ENCODE measurements at places on chromosomes 5 and 9.

DNA sequence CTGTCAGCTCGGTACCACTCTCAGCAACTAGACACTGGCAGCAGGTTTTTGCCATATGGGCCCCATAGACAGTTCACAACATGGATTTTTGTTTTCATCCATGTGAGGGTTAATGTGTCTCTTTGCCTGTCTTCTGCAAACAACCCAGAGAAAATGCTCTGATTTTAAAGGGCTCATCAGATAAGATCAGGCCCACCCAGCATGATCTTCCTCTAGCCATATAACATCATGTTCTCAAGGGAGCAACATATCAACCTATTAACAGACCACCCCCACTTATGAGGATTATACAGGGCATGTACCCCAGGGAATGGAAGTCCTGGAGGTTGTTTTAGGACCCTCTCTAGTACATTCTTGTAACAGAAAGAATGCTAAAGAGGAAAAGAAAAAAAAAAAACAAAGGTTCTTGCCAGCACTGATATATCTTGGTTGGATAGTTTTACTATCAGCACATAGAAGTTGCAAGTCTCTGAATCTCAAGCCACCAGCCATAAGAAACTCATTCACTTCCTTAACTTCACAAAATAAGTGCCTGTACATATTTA lies 1015.1 kb downstream of the TLE4 start:
- no peak for DNase-seq

- no peak for DNase-seq
These were observed 362.9 kb downstream of the ARRDC3 start for GRCh38 chr5:91020065-91020800.

GRCh38 chr5:43039471-43040286 lies 440 bp downstream of the ANXA2R start:
- DNase-seq: peak; percentile 56

DNA sequence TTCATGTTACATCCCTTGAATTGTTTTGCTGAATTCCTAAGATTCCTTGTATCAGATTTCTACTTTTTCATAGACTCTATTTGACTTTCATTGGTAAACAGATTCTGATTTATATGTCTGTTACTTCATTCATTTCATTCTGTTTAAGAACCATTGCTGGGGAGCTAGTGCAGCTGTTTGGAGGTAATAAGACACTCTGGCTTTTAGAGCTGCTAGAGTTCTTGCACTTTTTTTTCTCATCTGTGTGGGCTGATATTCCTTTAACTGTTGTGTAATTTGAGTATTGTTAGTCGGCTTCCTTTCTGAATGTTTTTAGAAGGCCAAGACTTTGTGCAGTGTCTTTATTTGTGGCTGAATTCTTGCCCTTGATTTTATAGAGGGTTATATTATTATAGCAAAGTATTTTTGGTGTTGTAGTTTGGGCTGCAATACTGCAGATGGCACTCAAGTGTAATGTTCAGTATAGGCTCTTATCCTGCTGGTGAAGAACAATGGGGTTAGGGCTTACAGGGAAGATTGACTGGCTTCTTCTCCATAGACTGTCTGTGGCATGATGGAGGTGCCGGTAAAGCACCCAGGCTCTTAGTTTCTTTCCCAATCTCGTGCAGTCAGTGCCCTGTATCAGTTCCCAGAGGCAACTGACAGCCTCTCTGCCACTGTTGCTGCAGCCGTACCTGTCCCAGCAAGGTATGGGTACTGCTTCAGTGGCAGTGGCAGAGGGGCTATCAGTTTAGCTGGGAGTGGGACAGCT lies 162.2 kb downstream of the OXCT1 start:
- no peak for DNase-seq

GRCh38 chr5:143267186-143267585 lies 136.3 kb downstream of the NR3C1 start:
- no peak for DNase-seq

DNA sequence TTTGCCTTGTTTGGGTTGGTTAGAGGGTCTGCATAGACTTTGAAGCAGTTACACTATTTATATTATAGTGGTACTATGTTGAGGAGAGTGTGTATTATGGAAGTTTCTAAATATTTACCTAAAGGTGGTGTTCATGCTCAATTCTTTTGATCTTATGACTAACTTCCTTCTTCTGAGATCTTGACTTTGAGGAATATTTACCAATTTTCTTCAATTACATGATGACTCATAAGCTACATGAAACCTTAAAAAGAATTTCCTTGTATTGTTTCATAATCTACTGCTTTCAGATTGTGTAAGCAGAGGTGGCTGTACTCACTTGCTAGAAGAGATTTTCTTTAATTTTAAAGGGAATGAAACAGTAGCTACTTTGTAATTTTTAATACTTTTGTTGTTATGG lies 276.1 kb downstream of the TAF11L14 start:
- DNase-seq: no peak

DNA sequence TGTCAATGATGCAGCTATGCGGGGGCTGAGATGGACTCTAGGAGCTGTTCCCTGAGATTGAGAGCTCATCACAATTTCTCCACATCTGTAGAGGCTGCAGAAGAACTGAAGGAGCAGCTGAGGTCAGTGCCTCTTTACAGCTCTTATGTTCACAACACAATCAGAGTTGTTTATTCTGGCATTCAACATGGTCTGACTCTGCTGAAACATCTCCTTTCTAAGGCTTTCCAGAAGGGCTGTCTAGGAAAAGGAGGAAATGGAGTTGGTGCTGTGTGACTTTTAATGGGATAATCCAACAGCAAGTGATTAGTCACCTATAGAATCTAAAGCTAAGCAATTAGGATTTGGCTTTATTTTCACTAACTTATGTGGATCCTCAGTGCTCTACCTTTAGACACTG lies 6.0 kb downstream of the POU5F2 start:
- no peak for DNase-seq

DNA sequence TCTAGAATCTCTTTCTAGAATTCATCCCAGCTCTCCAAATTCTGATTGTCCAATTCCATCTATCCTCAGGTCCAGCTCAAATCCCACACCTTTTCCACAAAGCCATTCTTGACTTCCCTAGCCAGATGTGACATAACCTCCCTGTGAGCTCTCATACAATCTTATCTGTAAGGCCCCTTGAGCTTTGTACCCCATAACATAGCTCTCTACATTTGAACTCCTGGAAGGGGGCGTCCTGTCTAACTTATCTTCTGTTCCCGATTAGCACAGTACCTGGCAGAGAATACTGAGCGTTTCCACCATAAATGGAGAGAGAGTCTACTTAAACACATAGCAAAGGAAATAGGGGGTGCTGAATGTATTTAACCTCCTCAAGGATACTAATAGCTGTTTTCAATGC lies 251.6 kb upstream of the RGMB start:
- DNase-seq: no peak

GRCh38 chr9:121725008-121725775 lies 73.8 kb downstream of the DAB2IP start:
- DNase-seq: no peak

- peak; percentile 26 for DNase-seq
These were observed 82.5 kb downstream of the ESM1 start for GRCh38 chr5:54902791-54903473.

- DNase-seq: no peak
These were observed 2.6 kb downstream of the ABL1 start for GRCh38 chr9:130837643-130838042.

GRCh38 chr9:117247266-117247665 lies 167.6 kb downstream of the ASTN2 start:
- DNase-seq: no peak

DNA sequence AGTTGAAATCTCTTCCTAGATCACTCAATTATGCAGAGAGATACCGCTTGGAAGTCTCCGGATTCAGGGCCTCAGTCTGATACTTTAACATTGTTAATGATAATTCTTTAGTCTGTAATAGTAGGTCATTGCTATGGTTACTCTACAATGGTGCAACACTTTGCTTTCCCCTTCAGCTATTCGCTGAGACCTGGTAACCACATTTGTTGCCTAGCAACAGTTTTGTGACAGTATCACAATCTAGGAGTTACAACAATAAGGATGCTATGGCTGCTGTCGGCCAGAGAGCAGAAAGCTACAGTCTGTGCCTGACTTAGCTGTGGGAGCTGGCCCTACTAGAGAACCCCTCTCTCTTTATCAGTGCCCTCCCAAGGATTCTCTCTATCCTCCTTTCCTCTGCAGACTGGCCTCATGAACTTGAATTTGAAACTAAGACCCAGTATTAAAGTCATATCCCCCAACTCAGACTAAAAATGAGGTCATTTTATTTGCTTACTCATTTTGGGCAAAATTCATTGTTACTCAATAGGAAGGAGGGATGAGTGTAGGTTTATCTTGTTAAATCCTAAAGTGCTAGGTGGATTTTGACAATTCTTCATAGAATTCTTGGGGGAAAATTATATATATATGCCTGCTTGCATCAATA lies 39.3 kb downstream of the NR2F1 start:
- DNase-seq: no peak

DNA sequence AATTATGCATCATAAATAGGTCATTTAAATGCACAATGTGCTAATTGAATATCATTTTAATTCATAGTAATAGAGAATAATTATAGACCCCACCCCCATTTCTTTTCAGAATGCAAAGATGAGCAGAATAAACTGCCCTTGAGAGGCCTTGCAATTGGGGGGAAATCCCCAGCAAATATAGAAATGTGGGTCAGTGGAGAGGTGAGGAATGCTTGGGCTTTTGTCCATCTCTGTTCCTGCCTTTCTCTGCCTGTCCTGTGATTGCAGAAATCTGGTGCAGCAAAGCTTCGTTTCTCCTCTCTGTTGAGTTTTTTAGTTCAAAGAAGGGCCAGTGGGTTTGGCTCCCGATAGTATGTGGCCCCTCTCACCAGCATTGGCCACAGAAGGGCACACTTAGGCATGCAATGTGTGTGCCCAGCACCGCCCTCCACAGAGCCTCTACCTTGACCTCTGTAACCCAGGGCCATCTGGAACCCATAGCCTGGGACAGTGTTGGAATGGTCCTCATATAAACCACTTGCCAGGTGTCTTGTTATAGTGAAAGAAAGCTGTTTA lies 164.2 kb downstream of the SEMA6A start:
- DNase-seq: no peak

DNA sequence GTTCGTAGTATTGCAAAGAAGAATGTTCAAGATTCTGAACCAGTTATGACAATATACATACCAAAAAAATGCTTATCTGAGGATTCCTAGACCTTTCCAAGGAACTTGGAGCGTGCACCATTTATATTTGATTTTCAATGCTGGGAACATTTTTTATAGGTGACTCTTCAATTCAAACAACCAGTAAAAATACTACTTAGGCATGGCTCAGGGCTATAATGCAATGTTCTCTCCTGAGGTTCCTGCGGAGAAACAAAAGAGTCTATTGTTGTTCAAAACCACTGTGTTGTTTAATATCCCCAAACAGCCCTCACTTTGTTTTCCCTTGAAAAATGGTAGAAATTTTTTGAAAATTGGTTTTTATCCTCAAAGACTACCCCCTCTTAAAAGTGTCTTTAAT lies 335.7 kb upstream of the IZUMO3 start:
- no peak for DNase-seq
